H1 (cell line): ENCODE measurements at places on chromosomes 11 and 22. TPM values are rescaled to one million over a fixed set of nuclear protein-coding genes. Genes with fewer than 3 reads are reported as not detected.

GRCh38 chr22:44729391-44730021, 22.9 kb upstream of the ARHGAP8 start:
- no peak overlapping the region for H3K27ac ChIP-seq
- no peaks in the 10 kb centered on the region for H3K4me1 ChIP-seq
- no peak overlapping the region for H3K4me3 ChIP-seq
- DNase-seq: no peak

DNA sequence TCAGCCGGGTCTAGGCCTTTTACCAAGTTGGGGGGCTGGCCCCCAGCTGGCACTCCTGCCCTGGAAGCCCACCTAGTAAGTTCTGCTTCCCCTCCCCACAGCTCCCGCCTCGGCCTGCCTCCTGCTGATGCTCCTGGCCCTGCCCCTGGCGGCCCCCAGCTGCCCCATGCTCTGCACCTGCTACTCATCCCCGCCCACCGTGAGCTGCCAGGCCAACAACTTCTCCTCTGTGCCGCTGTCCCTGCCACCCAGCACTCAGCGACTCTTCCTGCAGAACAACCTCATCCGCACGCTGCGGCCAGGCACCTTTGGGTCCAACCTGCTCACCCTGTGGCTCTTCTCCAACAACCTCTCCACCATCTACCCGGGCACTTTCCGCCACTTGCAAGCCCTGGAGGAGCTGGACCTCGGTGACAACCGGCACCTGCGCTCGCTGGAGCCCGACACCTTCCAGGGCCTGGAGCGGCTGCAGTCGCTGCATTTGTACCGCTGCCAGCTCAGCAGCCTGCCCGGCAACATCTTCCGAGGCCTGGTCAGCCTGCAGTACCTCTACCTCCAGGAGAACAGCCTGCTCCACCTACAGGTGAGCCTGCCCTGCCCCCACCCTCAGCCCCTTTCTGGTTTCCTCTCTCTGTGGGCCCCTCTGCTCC, 7.3 kb downstream of the RTN4RL2 start:
- H3K4me1 ChIP-seq: peaks cover 35% of the 10 kb centered on the region
- no peaks in the 10 kb centered on the region; the same call in 1 of the 2 replicates for H3K36me3 ChIP-seq
- DNase-seq: no peak
- no peak overlapping the region for H3K27ac ChIP-seq
- no peak overlapping the region for H3K4me3 ChIP-seq

DNA sequence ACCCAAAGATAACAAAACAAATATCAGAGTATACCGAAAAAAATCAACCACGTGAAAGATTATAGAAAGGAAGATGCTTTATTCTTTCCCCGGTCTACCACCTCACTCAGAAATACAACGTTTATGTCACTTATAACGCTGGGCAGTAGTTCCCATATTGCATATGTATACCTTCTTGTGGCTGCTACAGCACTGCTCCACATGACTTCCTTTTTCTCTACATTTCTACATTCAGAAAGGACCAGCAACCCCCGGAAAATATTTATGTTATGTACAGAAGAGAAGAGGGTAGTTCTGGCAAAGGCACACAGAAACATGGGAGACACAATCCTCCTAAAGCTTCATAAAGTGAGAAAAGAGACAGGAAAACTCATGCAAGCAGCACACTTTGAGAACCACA, 56.8 kb downstream of the MTMR2 start:
- H3K4me3 ChIP-seq: no peak overlapping the region
- no peaks in the 10 kb centered on the region for H3K4me1 ChIP-seq
- H3K27me3 ChIP-seq: no peaks in the 10 kb centered on the region
- H3K27ac ChIP-seq: no peak overlapping the region
- 0 out of 2 replicates have a peak, but pooled peaks cover 4% of the 10 kb centered on the region for H3K36me3 ChIP-seq

DNA sequence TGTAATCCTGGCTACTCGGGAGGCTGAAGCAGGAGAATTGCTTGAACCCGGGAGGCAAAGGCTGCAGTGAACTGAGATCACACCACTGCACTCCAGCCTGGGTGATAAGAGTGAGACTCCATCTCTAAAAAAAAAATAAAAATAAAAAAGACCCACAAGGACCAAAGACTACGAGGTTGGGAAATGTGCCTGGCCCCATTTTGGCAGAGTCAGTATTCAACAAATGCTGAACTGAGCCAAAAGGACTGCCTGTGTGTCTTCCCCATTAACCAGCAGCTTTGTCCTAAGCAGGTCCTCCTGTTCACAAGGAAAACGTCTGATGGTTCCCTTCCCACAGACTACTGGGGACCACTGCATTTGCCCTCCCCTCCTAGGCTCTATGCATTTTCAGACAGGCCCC, 27.6 kb downstream of the ADORA2A start:
- no peak for DNase-seq
- no peaks in the 10 kb centered on the region for H3K4me1 ChIP-seq
- H3K4me3 ChIP-seq: no peak overlapping the region
- H3K36me3 ChIP-seq: no peaks in the 10 kb centered on the region
- no peak overlapping the region for H3K27ac ChIP-seq

DNA sequence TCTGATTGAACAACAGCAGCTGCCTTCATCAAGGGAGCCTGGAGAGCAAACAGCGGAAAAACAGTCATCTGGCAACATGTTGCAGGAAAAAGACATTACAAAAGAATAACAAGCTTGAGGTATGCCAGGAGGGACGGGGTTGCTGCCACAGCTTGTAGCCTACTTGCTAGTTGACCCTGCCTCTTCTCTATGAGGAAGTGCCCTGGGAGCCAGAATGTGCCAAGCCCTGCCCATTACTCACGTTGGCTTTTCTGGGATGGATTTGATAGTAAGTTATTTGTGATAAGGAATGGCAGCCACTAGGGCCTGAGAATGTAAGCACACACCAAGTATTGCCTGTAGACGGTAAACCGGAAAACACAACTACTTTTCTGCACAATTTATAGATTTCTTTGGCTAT, 113.5 kb upstream of the KIRREL3 start:
- no peaks in the 10 kb centered on the region for H3K36me3 ChIP-seq
- no peak overlapping the region for H3K27ac ChIP-seq
- H3K27me3 ChIP-seq: no peaks in the 10 kb centered on the region
- no peak for DNase-seq

GRCh38 chr11:20450829-20451228, 63.3 kb downstream of the PRMT3 start:
- H3K27me3 ChIP-seq: no peaks in the 10 kb centered on the region
- no peak overlapping the region for H3K4me3 ChIP-seq
- no peak for DNase-seq
- no peaks in the 10 kb centered on the region for H3K36me3 ChIP-seq
- H3K4me1 ChIP-seq: no peaks in the 10 kb centered on the region

CRACR2B gene
- 26.4 and 29.3 TPM in 2 replicates for total RNA-seq

CNTF gene
- total RNA-seq: 1.5 and 1.9 TPM in 2 replicates

EXPH5 gene
- total RNA-seq: 11.5 and 11.9 TPM in 2 replicates
